ENCODE measurements at places on chromosomes 12 and 14. TPM values are rescaled to one million over a fixed set of nuclear protein-coding genes. Genes with fewer than 3 reads are reported as not detected.

GRCh38 chr14:88130057-88130432 lies 125.1 kb downstream of the GPR65 start:
- peak overlapping the region; percentile 48 for H3K27ac ChIP-seq
- H3K27me3 ChIP-seq = no peaks in the 10 kb centered on the region
- H3K4me3 ChIP-seq = no peak overlapping the region

SPTB gene
- total RNA-seq = 0.43 TPM

KRT73 gene
- total RNA-seq = not detected

DNA sequence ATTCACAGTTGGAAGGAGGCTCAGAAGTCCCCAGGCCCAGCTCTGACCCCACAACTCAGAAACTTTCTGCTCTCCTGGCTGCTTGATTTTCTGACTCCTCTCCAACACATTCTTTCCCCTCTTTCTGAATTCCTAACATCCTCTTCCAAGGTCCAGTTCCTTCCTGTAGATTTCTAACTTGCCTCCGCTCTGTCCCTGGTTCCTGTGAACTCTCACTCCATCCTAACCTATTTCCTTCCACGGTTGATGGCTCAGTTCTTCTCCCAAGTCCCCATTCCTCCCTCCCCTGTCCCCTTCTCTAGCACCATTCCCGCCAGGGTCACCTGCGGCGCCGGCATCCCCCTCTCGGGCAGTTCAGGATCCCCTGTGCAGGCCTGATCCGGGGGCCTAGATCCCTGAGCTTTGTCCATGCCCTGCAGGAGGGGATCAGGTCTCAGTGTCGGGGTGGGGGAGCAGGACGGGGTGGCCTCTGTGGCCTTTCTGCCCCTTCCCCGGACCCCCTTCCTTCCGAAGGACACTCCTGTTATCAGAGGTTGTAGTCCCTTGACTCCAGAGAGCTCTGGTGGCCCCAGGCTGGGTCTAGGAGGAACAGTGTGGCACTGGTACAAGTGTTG lies 6.0 kb upstream of the SLC22A17 start:
- H3K36me3 ChIP-seq = peaks cover 3% of the 10 kb centered on the region
- no peak for DNase-seq

GALNT16 gene
- 6.3 TPM for total RNA-seq

DNA sequence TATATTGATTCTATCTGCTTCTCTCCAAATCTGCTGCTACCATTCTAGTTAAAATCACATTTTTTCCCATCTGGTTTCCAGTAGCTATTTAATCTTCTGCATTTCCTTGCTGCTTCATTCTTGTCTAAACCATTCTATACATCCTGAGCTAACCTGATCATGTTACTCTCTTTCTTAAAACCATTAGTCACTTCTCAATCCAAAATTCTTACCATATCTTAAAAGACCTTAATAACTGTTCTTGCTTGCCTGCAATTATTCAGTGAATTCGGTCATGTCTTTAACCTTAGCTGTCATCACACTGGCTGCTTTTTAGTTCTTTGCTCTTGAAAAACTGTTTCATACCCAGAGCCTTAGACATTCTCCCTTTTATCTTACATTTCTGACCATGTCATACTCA lies 56.4 kb upstream of the PZP start:
- DNase-seq = no peak
- no peaks in the 10 kb centered on the region for H3K4me1 ChIP-seq
- H3K27me3 ChIP-seq = peaks cover 2% of the 10 kb centered on the region
- H3K4me3 ChIP-seq = no peak overlapping the region

SLC6A12 gene
- total RNA-seq = 2.6 TPM

DNA sequence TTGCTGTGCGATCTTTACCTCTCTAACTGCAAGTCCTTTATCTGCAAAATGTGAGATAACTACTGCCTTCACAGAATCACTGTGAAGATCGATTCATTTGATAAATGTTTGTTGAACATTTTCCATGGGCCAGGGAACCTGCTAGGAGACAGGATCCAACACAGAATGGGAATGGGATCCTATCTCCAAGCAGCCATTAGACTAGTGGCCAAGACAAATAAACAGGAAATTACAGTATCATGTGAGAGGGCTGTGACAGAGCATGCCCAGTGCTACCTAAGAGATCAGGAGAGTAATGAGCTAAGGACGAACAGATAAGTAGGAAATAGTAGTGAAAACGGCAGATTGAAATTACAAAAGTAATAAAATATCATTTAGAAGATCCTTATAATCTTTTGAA lies 105.7 kb downstream of the GRIN2B start:
- H3K36me3 ChIP-seq = no peaks in the 10 kb centered on the region
- no peaks in the 10 kb centered on the region for H3K4me1 ChIP-seq
- DNase-seq = no peak
- H3K27me3 ChIP-seq = no peaks in the 10 kb centered on the region
- no peak overlapping the region for H3K4me3 ChIP-seq
- H3K27ac ChIP-seq = no peak overlapping the region

DNA sequence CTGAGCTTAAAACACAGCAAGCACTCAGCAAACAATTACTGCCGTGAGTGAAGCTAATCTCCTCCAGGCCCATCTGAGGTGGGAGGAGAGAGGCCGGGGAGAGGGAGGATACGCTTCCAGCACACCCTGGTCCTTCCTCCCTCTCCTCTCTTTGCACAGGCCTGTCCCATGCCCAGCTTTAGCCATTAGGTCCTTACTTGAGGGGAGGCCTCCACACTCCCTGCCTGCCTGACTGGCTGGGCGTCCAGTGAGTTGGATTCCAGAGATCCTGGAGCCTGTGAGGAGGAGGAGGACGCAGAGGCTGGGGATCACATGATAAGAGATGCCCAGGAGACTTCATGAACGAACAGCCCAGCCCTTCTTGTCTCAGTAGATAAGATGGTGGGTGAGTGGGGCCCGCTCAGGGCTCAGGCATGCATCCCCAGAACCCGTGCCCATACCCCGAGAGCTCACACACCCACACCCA lies 65.1 kb upstream of the NCOR2 start:
- DNase-seq = peak; percentile 23
- no peaks in the 10 kb centered on the region for H3K27me3 ChIP-seq
- no peak overlapping the region for H3K27ac ChIP-seq
- H3K4me1 ChIP-seq = peaks cover 19% of the 10 kb centered on the region
- no peaks in the 10 kb centered on the region for H3K36me3 ChIP-seq

PLEK2 gene
- 1.3 TPM for total RNA-seq

DNA sequence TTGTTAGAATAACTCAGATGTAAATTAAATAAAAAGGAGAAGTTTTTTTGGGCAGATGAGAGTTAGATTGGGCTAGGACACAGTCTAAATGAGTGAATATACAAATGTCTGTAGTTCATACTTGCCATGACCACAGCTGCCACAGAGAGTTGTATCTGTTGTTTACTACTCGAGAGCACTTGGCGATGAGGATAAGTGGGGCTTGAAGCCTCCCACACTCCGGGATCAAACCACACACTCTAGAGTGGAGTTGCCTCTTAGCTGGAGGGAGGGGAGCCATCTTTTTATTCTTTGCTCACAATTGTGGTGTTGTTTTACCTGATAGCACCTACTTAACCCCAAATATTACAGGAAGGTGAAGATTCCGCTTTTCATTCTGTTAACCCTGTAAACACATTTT lies 27.5 kb downstream of the BEST3 start:
- H3K4me1 ChIP-seq = no peaks in the 10 kb centered on the region
- no peak overlapping the region for H3K27ac ChIP-seq
- no peak overlapping the region for H3K4me3 ChIP-seq

GRCh38 chr12:47221256-47222023 lies 141.7 kb upstream of the AMIGO2 start:
- DNase-seq = peak; percentile 22
- no peak overlapping the region for H3K27ac ChIP-seq
- H3K4me3 ChIP-seq = no peak overlapping the region
- H3K27me3 ChIP-seq = no peaks in the 10 kb centered on the region
- H3K36me3 ChIP-seq = no peaks in the 10 kb centered on the region
- H3K4me1 ChIP-seq = peaks cover 16% of the 10 kb centered on the region

DNA sequence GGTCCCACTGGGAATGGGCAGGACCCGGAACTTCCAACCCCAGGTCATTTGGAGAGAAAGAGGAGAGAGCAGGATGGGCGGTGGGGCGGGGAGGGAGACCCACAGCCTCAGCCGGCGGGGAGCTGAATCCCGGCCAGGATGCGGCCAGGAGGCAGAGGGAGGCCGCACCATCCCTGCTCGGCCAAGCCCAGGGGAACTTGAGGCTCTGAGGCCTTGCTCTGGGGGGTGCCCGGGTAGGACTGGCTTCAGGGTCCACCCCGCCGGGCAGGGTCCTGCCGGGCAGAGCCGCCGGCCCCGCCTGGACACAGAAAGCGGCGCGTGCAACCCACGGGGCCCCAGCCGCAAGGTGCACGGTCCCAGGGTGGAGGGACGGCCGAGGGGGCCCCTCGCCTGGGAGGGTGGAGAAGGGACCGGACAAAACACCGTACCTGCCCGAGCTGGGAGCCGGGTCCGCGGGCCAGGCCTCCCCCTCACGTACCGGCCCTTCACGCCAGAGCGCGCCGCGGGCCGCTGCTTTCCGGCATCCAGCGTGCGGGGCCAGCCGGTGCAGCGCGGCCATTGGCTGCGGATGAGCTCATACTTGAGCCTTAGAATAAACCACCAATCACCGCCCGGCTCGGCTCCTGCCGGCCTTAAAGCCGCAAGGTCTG lies at the start of gene RPS6KL1:
Gene RPS6KL1, minus strand, starts transcription at position 509 of the 650 bp plus-strand sequence. CDS start 1,719 bp downstream, outside the sequence.
- H3K27me3 ChIP-seq = peaks cover 6% of the 10 kb centered on the region
- H3K36me3 ChIP-seq = no peaks in the 10 kb centered on the region
- H3K4me3 ChIP-seq = peak within 1 kb of the TSS; percentile 62
- peak; percentile 52 for DNase-seq
- H3K4me1 ChIP-seq = peaks cover 8% of the 10 kb centered on the region

DNA sequence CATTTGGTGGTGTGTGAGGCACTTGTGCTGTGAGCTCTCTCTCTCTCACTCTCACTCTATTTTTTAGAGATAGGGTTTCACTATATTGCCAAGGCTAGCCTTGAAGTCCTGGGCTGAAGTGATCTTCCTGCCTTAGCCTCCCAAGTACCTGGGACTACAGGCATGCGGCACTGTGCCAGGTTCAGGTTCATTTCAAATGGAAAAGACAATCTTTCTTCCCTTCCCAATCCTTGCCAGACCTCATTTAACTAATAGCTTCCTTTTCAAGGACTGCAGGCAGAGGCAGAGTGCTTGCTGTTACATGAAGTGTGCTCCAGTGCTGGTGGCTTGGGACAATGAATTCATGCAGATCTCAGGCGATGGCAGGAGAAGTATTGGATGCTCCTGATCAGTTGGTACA lies 73.2 kb upstream of the BICD1 start:
- no peak for DNase-seq
- H3K4me1 ChIP-seq = no peaks in the 10 kb centered on the region
- no peaks in the 10 kb centered on the region for H3K36me3 ChIP-seq
- H3K27ac ChIP-seq = no peak overlapping the region
- H3K4me3 ChIP-seq = no peak overlapping the region

DNA sequence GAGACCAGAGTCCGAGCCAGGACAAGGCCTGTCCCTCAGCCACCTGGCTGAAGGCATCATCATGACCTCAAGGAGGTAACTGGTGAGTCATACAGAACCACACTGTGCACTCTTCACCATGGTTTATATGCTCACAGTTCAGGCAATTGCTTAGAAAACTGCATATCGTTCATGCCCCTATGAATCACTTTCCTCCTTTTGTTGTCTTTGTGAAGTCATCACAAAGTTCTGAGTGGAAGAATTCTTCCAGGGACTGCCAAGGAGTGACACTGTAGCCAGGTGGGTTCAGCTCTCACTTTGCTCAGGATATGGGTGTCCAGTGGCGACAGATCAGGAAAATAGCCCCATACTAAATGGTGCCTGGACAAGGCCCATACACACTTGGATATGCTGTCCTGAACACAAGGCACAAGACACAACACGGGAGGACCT lies 92.5 kb downstream of the DPF3 start:
- peak; percentile 99 for DNase-seq
- H3K36me3 ChIP-seq = no peaks in the 10 kb centered on the region
- H3K27me3 ChIP-seq = no peaks in the 10 kb centered on the region
- H3K4me1 ChIP-seq = peaks cover 26% of the 10 kb centered on the region
- no peak overlapping the region for H3K4me3 ChIP-seq
- peak overlapping the region; percentile 80 for H3K27ac ChIP-seq

GRCh38 chr12:47244835-47245234 lies 165.1 kb upstream of the AMIGO2 start:
- H3K4me3 ChIP-seq = no peak overlapping the region
- no peak overlapping the region for H3K27ac ChIP-seq
- H3K4me1 ChIP-seq = no peaks in the 10 kb centered on the region
- DNase-seq = no peak
- no peaks in the 10 kb centered on the region for H3K36me3 ChIP-seq
- no peaks in the 10 kb centered on the region for H3K27me3 ChIP-seq

DNA sequence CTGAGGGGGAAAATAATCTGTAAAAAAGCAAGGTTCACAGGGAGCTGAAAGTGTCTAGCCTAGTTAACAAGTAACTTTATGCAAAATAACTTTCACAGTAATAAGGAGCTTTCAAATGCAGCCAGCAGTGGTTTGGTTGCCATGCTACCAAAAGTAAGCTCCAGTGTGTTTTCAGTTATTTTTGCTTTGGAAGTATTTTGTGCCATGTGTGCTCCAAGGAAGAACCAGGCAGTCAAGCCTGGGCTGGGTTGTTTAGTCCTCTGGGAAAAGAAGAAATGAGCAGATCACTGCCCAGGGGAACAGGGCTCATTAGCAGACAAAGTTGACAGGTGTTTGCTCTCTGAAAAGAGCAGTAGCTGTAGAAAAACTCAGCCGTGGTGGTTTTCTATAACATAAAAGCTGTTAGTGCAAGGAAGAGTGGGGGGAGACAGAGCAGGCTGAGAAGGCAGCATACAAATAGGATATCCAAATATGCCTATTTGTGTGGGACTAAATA lies 92.8 kb upstream of the TMTC2 start:
- H3K4me1 ChIP-seq = no peaks in the 10 kb centered on the region
- no peaks in the 10 kb centered on the region for H3K36me3 ChIP-seq
- H3K4me3 ChIP-seq = no peak overlapping the region
- H3K27me3 ChIP-seq = no peaks in the 10 kb centered on the region

- no peaks in the 10 kb centered on the region for H3K27me3 ChIP-seq
- no peaks in the 10 kb centered on the region for H3K36me3 ChIP-seq
- H3K4me3 ChIP-seq = no peak overlapping the region
- H3K27ac ChIP-seq = no peak overlapping the region
These were observed 22.2 kb upstream of the C12orf71 start for GRCh38 chr12:27104546-27104945.

DNA sequence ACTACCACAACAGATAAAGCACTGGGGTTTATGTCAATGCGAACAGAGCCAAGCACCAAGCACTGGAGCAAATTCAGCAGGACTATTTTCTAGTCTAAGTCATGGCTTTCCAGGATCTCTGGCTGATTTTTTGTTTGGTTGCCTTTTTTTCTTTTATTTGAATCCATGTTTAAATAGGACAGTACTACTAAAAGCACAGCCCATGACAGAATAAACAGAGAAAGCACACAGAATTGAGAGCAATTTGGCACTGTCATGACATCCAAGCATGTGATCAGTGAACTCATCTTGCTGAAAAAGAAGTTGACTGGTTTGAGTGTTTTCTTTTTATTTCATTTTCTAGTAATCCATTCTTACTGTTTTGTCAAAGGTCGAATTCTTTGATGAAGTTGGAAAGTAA lies 23.1 kb upstream of the RERG start:
- H3K4me1 ChIP-seq = no peaks in the 10 kb centered on the region
- H3K27ac ChIP-seq = no peak overlapping the region
- H3K27me3 ChIP-seq = peaks cover 4% of the 10 kb centered on the region

SCNN1A gene
- total RNA-seq = 1.3 TPM

GRCh38 chr12:98222135-98222534 lies 293.3 kb upstream of the TMPO start:
- H3K36me3 ChIP-seq = no peaks in the 10 kb centered on the region
- H3K27ac ChIP-seq = no peak overlapping the region
- peaks cover 5% of the 10 kb centered on the region for H3K4me1 ChIP-seq
- no peak for DNase-seq
- H3K27me3 ChIP-seq = peaks cover 3% of the 10 kb centered on the region
- H3K4me3 ChIP-seq = no peak overlapping the region

- peaks cover 6% of the 10 kb centered on the region for H3K4me1 ChIP-seq
- H3K27me3 ChIP-seq = no peaks in the 10 kb centered on the region
- H3K4me3 ChIP-seq = no peak overlapping the region
- DNase-seq = peak; percentile 70
- H3K27ac ChIP-seq = no peak overlapping the region
These were observed 78.8 kb upstream of the NAV3 start for GRCh38 chr12:77751939-77752338.

All from astrocyte (in vitro differentiated cells and primary cell).